NCI-H1930 (cell line): ENCODE measurements at places on chromosomes 1 and 21.

DNA sequence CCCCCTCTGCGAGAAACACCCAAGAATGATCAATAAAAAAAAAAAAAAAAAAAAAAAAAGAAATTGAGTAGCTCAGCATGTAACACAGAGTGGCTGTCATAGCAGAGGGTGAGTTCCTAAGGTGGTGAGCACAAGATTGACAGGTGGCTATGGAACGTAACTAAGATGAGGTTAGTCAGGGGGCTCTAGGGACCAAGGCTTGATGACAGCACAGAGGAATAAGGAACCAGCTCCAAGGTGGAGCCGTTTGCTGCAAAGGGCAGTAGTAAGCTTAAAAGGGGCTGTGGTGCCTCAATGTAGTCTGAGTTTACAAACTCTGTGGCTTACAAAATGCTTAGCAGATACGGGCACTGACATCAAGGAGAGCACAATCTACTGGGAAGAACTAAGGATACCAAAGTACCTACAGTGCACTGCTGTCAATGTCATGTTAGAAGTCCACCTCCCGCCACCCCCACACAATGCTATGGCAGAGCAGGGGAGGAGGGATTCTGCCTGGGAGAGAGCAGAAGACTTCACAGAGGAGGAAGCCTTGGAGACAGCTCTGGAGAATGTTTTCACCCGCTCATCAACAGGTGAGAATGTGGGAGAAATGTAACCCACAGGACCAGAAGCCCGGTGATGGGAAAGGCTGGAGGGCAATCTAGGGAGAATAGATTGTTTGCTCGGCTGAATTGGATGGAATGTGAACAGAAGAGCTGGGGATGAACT lies 13.1 kb downstream of the IQGAP3 start:
- no peak for DNase-seq

DNA sequence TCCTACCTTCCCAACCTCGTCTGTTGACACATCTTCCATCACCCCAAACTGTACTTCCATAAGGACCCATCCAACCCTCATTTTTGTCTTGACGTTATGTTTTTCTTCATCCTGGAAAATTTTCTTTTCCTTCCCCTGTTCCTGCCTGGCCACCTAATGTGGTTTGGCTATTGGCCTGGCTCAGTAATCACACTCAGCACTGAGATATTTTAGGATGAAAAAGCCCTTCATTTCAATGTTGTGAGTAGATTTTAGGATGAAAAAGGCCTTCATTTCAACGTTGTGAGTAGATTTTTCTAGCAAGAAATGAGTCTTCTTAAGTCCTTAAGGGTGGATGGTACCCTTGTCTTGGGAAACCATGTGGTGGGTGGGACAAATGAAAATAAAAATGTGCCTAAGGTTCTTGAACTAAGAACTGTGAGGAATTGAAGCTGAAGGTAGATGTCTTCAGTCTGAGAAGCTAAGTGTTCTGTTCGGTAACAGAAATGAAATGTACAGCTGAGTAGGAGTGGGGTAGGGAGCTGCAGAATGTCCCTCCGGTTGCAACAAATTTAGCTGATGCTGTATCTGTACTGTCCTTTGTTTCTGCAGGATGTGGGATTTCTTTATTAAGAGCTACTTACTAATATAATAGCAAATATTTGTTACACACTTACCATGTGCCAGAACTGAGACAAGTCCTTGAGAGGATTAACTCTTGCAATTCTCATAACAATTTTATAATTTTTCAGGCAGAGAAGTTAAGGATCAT lies 36.1 kb downstream of the DNTTIP2 start:
- DNase-seq: no peak

DNA sequence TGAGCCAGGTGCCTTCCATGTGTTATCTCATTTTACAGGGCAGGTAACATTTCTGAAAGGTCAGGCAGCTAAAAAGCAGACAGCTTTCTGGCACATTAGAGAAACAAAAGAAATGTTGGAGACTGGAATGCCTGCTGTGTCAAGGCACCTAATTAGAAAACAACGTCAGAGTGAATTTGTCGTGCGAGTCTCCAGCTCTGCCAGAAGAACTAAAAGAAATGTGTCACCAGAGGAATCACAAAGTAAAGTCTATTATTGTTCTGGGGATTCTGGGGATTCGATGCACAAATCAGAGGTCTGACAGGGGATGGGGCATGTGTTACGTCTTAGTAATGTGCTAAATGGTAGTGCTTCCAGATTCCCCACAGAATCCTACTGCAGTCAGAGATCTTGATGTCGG lies 89.3 kb downstream of the EDEM3 start:
- no peak for DNase-seq

DNA sequence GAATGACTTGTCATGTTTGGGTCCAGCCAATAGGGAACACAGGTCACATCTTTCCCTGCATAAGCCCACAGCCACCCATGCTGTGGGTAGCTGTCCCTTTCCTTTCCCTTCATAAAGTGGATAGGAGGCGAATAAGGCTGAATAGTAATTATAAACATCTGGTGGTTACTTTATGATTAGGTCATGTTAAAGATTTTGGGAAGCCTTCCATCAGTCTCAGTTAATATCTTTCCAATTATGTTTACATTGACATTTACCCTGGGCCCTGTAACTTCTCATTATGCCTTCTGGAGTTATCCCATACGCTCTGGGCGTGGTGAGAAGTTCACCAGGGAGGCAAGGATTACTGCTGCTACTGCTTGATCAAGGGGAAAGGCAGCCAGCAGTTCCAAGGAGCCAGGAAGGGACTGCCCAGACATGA lies 197.2 kb downstream of the HLX start:
- DNase-seq: no peak

DNA sequence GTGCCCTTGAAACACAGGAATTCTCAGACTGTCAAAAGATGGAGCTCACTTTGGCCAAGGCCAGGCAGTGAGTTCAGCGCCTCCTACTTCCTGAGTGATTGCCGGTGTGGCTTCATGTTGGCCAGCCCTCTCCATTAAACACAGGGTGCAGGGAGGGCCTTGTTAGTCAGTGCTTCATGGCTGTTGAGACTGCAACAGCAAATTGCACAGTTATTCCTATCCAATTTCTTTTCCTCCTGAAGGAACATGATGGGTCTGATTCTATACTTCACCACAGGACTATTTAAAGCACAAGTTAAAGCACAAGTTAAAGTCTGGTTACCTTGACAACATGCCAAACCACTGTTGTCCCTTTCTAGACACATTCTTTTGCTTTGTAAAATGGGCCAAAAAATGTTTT lies 156.6 kb downstream of the SIPA1L2 start:
- no peak for DNase-seq

DNA sequence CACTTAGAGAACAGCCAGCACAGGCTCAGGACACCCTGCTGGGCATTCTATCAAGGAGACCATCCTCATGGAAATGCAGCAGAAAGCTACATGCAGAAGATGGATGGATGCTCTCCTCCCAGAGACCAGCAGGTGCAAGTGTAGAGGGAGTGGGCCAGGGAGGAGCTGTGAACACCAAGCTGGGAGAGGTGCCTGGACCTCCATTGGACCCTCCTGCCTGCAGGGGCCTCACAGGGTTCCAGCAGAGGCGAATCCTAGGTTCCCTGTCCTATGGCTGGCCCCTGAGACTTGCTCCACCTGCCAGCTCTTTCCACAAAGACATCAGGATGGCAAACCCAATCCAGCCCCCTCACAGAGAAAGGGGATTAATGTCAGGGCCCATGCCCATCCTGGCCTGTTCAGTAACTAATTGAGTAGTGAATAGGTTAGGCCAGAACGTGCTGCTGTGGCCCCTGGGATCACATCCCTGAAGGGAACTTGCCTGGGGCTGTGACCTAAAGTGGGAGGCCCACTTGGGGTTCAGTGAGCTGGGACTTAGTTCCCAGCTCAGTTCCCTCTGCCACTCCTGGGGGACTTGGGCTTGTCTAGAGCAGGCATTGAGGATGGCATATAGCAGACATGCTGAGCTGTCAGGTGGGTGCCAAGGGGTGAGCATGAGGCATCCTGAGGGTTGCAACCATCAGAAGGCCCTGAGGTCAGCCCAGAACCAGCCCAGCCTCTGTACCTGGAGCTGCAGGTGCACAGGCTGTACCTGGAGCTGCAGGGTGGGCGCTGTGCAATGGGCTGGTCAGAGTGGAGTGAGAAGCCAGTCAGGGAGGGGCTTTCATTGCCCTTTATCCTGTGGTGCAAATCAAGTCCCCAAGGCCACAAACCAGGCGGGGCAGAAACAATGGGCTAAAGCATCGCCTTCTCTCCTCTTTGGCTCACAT lies 22.9 kb upstream of the ZNF678 start:
- no peak for DNase-seq

GRCh38 chr1:155651861-155652661 lies 36.5 kb downstream of the YY1AP1 start:
- no peak for DNase-seq

GRCh38 chr21:41477641-41478318 lies 30.2 kb downstream of the TMPRSS2 start:
- no peak for DNase-seq

DNA sequence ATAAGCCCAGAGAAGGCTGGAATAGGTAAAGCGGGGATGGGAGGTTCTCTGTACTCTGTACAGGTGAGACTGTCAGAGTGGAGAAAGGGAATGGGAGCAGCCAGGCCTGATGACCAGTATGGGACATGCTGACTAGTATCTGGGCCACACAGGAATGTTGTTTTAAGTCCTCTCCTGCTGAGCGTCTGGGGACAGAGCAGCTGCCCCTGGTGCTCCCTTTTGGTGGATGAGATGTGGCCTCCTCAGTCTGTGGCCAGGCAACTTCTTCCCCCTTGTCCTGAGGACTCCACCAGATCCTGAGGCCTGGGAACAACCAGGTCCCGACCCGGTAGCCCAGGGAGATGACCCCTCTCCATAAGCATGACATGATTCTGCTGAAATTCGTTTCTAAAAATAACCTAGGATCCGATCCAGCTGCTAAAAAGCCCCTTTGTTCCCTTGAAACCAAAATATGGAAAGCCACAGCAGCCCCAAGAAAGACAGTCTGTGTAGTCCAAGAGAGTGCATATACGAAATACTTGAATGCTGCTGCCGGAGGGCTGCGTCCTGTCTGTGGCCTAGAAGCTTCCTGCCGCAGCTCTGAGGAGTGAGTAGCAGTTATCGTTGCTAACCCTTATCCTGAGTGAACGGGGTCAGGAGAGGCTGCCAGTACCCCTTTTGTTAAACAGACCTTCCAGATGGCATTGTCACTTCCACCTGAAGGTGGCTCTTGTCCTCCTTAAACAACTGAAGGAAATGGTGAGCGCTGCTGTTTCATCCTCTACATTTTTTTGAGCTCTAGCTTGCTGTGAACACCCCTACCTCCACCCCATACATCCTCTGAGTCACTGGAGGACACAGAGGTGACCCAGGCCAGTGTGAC lies 47.1 kb downstream of the ATP2B4 start:
- DNase-seq: no peak
